ENCODE measurements at places on chromosomes 12 and 14.

- DNase-seq = no peak
Observed at GRCh38 chr12:103139876-103140275, 182.4 kb downstream of the ASCL1 start.

- no peak for DNase-seq
Observed at GRCh38 chr12:45543887-45544286, 185.6 kb upstream of the ARID2 start.

DNA sequence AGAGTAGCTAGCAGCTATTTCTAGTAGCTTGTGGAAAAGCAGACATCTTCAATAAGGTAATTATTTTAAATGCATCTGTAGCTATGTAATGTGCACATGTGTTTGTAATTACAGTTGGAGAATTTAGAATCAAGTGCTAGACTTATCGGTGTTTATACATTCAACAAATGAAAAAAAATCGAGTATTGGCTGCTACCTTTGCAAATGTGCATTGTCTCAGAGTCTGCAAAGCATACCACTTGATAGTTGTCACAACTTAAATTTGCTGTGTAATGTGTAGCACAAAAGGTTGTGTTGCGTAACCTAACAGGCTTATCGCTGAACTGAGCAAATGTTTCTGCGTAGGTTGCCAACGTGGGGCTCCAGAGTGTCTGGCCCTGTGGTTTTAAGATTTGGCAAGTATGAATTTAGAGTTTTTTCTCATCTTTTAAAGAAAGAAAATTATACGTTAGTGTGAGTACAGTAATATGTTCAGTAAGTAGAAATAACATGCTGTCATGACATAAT is 44.3 kb downstream of the TMTC2 start:
- DNase-seq = no peak

DNA sequence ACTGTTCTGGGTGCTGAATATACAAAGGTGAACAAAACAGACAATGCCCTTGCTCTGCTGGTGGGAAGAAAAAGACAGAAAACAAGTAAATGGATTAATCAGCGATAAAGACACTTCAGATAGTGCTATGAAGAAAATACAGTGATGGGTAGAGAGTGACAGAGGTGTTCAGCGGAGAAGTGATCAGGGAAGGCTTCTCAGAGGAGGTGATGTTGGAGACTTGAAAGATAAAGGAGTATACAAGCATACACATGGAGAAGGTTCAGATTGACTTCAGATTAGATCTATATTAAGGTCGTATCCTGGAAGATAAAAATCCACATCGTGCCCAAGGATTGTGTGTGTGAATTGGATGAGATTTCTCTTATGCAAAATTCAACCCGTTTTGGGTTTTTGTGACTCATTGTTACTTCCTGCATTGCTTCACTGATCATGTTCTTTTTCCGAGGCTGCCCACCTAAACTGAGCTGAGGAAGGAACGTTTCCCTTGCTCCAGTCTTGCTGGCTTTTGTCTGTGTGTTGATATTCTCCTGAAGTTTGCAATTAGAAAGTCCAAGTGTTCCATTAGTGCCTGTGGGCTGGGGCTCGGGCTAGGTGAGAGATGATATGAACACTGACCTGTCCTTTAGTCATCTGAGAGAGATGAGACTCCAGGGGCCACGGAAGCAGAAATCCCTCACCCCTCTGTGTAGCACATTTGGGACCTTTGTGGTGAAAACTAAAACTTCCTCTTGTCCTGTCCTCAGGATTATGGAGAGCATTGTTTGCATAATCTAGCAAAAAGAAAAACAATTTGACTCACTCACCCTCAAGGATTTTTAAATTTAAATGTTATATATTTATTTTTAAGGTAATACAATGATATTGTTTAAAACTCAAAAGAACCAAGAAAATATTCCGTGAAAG is 27.6 kb downstream of the PLXNC1 start:
- DNase-seq = no peak

DNA sequence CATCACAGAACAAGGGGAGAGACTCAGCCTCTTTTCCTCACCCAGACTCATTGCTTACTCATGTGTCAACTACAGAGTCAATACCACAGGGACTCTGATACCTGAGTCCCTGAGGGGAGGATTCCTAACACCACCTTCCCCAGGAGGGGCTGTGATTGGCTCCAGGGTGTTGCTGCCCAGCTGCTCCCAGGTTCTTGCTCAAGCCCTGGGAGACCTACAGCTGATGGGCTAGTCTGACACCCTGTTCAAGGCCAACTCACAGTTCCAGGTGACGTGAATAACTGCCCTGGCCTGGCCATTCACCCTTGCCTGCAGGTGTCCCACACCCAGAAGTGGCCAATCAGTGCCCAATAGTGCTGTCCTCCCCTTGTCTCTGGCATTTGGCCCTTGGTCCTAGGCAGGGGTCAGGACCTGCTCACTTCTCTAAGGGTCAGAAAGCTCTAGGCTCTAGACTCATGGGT is 8.6 kb downstream of the SPRYD4 start:
- no peak for DNase-seq

- DNase-seq = no peak
Observed at GRCh38 chr14:37824939-37825712, 229.7 kb downstream of the TTC6 start.

DNA sequence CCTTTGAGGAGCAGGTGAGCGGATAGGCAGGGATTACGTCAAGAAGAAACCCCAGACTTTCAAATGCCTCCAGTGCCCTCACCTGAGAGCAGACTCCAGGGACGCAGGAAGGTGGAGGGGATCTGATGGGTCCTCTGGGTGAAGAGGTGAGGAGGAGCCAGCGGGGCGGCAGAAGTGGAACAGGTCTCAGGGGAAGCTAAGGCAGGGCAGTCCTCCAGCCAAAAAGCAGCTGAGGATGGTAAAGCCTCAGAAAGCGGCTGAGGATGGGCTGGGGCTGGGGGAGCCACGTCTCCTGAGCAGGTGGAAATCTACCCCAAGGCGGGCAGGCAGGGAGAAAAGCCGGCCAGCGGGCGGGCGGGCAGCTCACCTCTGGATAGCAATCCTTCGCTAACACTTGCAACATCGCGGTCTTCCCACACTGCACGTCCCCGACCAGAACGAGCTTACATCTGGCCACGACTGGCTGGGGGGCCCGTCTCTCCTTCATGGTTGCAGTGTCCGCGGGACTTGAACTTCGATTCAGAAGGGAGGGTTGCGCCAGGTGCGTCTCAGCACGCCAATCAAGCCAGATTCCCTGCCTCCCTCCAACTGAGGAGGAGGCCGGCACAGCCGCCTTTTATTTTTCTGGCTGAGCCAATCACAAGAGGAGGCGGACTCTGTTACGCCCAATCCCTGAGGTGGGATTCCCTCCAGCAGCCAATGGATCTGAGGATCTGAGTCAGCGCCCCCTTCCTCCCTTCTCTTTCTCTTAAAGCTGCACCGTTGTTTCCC is at the start of gene RND1:
Gene RND1, minus strand, starts transcription at position 590 of the 771 bp plus-strand sequence. Its CDS starts 103 bp downstream, at position 487.
- DNase-seq = peak; percentile 93

DNA sequence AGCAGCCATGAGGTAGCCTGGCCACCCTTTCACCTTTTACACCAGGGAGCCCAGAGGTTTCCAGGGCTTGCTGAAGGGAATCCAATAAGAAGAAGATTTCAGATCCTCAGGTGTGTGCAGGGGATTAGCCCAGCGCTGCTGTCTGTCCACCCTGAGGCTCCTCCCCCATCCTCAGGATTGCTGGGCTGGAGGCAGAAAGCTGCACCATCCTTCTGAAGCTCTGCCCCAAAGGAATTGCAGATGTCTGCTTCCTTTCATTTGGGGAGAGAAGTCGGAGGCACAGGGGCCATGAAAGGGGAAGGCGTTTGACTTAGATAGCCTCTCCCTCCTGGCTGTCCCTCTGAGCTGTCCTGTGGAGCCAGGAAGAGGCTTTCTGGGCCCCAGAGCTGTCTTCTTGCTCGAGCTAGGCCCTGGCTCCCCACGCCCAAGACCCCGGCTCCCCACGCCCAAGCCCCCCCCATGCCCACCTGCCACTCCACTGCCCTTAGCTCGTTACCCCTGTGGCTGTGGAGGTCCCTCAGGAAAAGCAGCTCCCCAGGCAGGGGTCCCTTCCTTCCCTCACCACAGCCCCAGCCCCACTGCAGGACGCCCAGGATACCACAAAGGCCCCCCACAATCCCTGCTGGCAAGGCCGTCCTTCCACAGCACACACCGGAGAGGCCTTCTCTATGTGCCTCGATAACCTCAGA is 359.0 kb downstream of the CACNA1C start:
- DNase-seq = no peak

DNA sequence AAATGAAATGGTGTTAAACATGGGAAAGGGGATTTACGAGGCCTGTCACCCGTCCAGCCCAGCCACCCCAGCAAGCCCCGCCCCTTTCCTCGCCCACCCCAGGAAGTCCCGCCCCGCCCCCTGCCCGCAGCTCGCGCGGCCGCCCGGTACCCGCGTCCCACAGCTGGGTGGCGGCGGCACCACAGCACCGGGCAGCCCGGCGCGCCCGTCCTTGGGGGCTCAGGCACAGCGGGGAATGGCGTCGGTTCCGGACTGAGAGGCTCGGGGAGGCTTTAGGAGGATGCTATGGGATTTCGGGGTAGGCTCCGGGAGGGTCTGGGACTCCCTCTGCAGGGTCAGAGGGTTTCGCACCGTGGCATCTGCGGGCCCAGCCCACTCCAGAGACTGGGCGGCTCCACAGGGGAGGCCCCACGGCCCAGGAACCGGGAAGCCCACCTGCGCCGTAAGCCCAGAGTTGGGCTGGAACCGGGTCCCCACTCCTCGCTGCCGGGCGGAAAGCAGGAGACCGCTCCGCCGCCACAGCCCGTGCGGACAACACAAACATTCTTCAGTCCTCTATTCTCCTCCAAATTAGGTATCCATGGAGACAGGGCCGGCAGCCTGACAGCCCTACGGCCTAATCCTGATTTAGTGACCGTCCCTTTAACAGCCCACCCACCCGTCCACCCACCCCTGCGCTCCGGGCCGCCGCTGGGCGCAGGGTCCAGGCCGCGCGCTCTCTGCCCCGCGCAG is 1.4 kb downstream of the FIGNL2 start:
- DNase-seq = no peak

DNA sequence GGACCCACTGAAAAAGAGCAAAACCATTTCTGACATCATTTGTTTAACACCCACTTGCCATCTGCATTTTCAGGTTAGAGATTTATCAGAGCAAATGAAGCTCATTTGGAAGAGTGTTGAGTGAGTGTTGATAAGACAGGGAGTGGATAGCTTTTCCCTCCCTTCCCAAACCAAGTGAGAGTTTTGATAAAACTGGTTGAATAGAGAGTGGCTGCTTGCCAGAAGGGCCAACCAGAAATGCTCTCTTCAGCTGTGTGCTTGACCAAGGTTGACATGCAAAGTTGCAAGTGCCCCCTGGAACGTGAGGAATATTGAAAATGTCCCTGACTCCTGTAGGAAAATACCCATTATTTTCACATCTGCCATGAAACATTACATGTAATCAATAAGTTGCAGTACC is 1487.0 kb upstream of the FLRT2 start:
- no peak for DNase-seq

DNA sequence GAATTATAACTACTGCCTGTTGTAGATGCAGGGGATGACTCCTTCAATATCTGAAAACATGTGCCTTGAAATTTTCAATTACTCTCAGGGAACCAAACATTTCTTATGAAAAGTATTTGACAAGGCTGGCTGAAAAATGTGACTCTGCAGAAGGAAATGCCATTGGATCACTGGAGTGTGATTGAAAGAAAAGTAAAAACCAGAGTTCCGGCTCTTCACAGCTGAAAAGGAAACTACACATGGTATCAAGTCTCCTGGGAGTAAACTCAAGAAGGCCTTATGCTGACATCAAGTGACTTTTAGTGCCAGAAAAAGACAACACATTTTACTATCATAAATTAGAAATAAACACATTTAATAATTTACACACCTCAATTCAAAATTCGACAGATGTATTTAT is 693.0 kb downstream of the LRFN5 start:
- DNase-seq = no peak

- peak; percentile 85 for DNase-seq
Observed at GRCh38 chr12:72272731-72273498, 745 bp downstream of the TRHDE start.

- DNase-seq = no peak
Observed at GRCh38 chr12:49577589-49578315, 9.8 kb upstream of the MCRS1 start.

DNA sequence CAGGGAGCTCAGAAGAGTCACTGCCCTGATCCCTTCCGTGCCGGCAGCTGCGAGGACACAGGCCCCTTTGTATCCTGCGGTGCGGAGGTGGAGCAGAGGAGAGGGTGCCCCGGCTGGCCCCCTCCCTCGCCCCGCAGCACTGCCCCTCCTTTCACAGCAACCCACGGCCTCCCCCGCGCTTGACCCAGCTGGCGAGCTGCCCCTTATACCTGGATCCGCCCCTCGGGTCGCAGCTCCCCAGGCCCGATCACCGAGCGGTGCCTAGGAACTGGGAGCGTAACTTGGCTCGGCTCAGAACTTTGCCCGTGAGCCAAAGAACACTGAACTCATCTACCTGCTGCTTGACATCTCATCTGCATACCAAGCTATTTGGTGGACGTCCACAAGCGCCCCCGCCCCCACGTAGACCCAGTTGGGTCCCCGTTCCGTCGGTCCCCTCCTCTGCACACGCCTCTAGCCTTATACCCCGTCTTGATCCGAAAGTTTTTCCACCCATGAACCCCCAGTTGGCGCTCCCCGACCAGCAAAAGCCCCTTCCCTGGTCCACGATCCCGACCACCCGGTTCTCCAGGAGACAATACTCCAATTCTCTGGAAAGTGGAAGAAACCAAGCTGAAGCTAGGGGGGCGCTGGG is 697 bp upstream of the DNAJC14 start:
- no peak for DNase-seq

DNA sequence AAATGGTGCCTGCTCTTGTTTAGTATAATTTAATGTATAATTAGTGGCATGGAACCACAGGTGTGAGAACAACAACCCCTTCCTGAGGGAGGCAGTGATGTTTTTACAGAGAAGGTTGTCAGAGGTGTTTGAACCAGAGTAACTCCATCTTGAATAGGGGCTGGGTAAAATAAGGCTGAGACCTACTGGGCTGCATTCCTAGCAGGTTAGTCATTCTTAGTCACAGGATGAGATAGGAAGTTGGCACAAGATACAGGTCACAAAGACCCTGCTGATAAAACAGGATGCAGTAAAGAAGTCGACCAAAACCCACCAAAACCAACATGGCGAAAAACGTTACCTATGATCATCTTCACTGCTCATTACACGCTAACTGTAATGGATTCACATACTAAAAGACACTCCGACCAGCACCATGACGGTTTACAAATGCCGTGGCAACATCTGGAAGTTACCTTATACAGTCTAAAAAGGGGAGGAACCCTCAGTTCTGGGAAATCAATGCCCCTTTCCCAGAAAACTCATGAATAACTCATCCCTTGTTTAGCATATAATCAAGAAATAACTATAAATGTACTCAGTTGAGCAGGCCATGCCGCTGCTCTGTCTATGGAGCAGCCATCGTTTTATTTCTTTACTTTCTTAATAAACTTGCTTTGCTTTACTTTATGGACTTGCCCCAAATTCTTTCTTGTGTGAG is 47.8 kb upstream of the LTA4H start:
- no peak for DNase-seq

All from osteocyte (in vitro differentiated cells).